GM12892 (cell line): ENCODE measurements at places on chromosomes 1 and 21.

DNA sequence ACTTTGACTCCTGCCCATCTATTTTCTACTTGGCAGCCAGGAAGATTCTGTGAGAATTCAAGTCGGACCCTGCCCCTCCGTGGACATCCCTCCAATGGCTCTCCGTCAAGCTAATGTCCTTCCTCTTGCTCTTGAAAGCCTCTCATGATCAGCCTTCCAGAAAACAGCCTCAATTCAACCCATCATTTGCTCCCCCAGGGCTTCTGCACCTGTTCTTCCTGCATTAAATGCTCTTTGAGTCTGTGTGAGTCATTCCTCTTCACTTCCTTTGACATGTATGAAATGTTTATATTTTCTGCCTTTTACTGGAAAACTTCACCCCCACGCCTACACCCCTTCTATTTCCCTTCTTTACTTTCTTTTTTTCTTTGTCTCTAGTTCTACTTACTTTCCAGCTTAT, 734.1 kb upstream of the ZP4 start:
- DNase-seq: no peak

DNA sequence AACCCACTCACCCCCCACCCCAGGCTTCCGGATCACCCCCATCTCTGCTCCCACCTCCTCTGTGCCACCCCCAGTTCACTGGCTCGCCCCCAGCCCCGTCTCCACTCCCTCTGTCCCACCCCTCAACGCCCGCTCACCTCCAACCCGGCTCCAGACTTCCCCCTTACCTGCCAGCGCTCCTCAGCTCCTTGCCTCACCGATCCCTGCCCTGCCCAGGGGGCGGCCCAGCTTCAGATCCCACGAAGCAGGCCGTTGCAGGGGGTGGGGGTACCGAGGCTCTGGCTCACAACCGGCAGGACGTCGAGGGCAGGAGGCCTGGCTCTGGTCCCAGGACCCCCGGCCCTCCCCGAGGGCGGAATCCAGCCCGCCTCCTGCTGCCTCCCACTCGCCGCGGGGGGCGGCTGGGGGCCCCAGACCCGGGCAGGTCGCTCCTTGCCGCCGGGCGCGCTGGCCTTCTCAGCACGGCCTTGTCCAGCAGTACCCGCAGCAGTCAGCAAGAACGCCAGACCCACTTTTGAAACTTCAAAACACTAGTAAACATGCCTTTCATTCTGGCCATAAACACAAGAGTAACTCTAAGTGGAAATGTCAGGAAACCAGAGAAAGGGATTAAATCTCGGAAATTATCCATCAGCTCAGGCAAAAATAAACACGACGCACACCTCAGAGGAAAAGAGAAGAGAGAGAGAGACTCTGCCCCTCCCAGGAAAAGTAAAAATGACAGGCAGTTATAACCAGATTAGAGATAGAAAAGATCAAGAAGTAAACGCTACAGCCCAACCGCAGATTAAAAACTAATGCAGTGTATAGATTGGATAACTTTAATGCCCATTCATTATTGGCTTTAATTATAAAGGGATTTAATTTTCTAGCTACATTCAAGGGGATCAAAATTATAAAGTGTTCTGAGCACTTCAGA, 1.0 kb upstream of the FAM89A start:
- no peak for DNase-seq

DNA sequence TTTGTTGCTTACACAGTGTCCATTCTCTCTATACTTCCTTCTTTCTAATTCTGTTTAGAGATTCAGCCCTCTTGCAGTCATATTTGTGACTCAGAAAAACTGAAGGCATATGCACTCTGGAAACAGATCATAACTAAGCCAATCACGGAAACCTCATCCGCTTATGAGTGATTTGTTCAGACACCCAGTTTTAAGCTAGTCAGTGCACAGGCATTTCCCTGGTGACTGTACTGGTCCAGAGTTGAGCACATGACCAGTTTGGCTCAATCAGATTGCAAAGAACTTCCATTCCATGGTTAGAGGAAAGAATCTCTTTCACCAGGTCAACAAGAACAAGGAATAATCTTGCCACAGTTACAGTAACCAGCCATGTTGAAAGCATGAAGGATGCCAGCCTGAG, 69.2 kb upstream of the SGIP1 start:
- no peak for DNase-seq

DNA sequence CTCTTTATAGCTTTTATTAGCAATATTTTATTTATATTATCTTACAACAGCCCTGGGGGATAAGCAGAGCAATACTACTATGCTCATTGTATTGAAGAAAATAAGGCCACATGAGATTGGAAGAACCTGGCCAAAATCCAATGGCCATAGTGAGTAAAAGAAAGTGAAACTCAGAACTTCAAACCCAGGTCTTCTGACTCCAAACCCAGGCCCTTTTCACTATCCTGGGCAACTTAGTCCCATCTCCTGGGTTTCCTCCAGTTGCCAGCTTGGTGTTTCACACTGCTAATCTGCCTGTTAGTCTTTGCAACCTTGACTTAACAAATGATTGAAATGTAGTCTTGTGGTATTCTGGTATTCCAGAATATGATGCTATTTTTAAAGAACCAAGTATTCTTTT, 22.4 kb upstream of the EXO1 start:
- DNase-seq: no peak

DNA sequence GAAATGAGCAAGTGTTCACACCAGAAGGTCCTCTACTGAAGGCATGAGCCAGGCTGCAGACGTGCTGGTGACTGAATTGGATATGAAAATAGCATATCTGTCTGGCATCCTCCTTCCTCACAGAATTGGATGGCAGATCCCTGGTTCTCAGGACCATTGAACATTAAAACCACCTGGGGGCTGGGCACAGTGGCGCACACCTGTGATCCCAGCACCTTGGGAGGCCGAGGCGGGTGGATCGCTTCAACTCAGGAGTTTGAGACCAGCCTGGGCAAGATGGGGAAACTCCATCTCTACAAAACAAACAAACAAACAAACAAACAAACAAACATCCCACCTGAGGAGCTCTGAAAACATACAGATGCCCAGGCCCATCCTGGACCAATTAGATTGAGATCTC, 23.4 kb downstream of the TEX35 start:
- no peak for DNase-seq

- no peak for DNase-seq
Observed at GRCh38 chr1:154607106-154607608, 829 bp downstream of the ADAR start.

DNA sequence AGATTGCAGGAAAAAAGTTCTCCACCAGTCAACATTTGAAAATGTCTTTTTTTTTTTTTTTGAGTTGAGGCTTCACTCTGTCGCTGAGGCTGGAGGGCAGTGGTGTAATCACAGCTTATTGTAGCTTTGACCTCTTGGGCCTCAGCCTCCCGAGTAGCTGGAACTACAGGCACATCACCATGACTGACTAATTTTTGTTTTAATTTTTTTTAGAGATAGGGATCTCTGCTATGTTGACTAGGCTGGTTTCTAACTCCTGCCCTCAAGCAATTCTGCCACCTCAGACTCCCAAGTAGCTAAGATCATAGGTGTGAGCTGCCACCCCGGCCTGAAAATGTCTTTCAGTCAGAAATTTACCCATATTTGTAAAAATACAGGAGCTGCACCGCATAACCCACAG, 30.6 kb upstream of the USP24 start:
- DNase-seq: no peak

DNA sequence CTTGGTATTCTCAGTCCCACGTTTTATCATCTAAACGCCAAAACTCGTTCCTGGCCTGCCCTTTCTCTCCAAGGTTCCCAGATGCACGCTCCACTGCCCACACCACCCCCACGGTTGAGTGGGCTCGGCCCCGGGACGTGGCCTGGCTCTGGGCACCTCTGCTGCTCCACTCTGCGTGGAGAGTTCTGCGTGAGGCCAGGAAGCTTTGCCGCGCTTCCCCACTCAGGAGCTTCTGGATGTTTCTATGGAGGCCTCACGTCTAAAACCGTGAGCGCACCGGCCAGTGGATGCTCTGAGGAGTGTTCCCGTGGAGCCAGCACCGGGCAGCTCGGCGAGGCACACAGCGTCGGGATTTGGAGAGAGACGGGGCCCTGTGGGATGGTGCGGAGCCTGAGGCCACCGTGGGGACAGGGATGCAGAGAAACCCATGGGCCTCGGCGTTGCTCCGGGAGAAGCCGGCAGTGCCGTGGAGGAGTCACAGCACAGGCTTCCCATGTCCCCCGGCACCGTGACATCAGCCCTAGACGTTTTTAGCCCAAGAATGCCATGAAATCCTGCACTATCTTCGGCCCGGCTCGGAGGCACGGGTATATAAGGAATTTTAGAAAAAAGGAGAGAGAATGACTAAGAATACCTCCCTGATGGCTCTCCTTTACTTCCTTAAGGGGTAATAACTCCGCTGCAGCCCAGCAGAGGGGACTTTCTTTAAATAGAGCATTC, 125.9 kb downstream of the PRDM16 start:
- DNase-seq: no peak

DNA sequence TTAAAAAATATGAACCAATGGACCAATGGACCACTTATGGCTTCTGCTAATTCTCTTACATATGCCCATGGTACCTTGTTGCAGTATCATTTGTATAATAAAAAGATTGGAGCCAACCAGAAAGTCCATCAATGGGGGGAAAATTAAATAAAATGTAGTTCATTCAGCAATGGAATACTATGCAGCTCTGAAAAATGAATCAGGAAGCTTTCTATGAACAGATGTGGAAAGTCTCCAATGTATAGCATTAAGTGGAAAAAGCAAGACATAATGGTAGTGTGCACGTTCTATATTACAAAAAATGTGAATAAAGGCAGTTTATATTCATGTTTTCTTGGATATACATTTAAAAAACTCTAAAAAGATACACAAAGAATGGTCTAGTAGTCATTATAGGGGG, 101.3 kb downstream of the KCNJ15 start:
- no peak for DNase-seq

- peak; percentile 57 for DNase-seq
Observed at GRCh38 chr1:202599669-202600431, 110.4 kb downstream of the SYT2 start.
